ENCODE measurements at places on chromosomes 4 and X.

DNA sequence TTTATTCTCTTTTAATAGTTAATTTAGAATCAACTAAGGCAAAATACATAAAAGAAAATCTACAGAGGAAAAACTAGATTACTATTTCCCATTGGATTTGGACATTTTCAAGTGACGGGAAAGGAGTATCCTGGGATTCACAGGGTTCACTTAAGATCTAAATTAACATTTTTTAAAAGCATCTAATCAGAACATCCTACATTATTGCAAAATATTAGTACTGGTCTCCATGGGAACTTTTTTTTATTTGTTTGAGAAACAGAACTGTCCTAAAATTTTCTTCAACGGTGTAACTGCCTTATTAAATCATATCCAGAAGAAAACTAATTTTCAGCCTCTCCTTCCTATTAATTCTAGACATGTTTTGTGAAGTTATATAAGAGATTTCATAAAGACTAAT is 69.7 kb downstream of the METTL14 start:
- no peak for DNase-seq

- peak; percentile 80 for DNase-seq
Observed at GRCh38 chr4:127400731-127401346, 231.9 kb upstream of the INTU start.

DNA sequence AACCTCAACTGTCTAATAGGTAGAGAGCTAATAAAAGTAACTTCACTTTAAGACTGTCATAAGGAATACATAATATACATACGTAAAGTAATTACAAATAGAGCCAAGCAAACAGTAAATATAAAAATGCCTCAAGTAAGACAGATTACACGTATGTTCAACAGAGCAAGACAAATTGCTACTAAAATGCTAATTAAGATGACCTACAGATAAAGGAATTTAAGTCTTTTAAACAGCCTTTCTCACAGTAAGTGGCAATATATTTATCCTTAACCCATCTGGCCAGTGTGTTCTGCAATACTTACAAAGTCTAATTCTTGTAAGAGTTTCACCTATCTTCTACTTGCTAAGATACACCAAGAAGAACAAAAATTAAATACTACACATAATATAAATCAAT is 12.7 kb downstream of the G3BP2 start:
- DNase-seq = no peak

DNA sequence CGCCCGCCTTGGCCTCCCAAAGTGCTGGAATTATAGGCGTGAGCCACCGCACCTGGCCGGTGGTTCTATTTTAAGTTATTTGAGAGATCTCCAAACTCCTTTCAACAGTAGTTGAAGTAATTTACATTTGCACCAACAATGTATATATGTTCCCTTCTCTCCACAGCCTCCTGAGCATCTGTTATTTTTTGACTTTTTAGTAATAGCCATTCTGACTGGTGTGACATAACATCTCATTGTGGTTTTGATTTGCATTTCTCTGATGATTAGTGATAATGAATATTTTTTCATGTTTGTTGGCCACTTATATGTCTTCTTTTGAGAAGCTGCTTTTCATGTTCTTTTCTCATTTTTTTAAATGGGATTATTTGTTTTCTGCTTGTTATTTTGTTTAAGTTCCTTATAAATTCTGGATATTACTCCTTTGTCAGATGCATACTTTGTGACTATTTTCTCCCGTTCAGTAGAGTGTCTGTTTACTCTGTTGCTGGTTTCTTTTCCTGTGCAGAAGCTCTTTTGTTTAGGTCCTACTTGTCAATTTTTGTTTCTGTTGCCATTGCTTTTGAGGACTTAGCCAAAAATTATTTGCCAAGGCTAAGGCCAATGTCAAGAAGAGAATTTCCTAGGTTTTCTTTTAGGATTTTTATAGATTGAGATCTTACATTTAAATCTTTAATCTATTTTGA is 213.2 kb downstream of the ARHGAP24 start:
- DNase-seq = no peak

- no peak for DNase-seq
Observed at GRCh38 chr4:95105983-95106382, 348.2 kb downstream of the BMPR1B start.

GRCh38 chrX:74506317-74507115 is 85.2 kb downstream of the SLC16A2 start:
- DNase-seq = no peak

DNA sequence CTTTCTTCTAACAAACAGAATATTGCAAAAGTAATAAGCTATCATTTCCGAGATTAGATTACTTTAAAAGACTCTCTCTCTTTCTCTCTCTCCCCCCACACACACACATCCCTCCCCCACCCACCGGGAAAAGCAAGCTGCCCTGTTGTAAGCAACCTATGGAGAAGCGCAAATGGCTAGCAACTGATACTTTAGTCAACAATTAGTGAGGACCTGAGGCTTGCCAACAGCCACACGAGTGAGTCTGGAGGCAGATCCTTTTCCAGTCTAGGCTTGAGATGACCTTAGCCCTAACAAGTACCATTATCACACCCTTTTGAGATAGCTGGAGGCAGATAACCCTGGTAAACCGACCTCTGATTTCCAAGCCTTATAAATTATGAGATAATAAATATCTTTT is 19.7 kb upstream of the ADGRL3 start:
- no peak for DNase-seq

DNA sequence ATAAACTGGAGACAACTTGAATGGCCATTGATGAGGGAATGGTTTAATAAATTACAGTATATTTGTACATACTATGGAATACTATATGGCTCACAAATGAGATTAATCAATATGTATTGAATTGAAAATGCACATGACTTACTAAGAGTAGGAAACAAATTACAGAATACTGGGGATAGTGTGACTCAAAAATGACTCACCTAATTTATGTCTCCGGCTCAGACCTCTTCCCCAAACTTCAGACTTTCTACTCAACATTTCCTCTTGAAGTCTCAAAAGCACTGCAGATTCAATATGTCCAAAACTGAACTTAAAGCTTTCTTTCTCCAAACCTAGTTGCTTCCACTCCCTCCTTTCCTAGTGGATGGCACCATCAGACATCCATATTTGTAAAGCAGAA is 28.8 kb upstream of the GRIA3 start:
- peak; percentile 27 for DNase-seq

- no peak for DNase-seq
Observed at GRCh38 chrX:16136080-16136479, 12.7 kb downstream of the GRPR start.

GRCh38 chr4:71367546-71367945 is 28.7 kb downstream of the SLC4A4 start:
- DNase-seq = no peak

DNA sequence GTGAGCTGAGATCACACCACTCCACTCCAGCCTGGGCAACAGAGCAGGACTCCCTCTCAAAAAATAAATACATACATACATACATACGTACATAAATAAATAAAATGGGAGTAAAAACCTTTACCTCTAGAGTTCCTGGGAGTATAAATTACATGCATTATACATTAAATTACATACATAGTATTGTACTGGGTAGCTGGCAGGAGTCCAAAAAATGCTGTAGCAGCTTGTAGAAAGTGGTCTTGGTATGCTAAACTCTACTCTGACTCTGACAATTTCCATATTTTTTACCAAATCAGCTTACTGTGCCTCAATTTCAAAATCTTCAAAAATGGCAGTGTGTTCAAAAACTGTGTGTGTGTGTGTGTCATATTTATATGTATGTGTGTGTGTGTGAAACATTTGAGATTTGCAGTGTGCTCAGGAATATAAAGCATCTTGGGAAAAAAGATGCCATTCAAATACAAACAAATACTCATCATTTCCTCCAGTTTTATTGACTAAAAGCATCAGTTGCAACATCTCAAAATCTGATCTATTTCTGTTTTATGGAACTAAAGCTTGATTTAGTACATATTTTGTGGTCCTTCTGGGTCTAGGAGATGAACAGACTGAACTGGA is 171.7 kb downstream of the SHROOM3 start:
- DNase-seq = peak; percentile 63

DNA sequence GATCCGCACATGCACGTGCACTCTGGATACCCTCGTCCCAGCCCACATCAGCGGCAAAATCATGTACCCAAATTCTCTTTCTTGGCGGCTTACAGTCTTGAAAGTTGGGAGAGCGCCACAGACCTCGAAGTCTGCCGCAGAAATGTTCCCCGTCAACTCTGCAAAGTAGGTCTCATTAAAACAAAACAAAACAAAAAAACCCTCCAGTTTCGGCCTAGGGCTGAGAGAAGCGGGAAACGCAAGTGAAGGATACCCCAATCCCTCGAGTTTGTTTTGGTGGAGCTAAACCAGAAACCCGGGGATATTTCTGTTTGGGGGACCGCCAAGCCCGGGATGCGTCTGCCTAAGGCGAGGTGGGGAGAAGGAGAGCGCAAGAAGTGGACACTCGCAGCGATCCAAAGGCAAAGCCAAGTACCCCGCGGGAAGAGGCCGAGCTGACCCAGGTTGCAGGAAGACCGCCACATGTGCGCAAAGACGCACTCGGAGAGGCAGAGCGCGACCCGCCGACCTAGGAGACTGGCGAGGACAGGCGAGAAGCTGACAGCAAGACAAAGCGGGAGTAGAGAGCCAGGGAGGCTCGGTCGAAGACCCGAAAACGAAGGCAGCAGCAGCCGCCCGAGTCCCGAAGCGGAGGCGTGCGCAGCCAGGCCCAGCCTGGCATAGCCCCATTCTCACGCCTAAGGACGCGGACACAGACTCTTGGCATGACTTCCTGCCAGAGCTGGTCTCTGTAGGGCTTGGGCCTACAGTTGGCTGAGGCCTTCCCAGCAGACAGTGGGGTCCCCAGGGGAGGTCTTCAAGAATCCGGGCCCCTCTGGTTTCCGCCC is 49.6 kb upstream of the BCOR start:
- no peak for DNase-seq

DNA sequence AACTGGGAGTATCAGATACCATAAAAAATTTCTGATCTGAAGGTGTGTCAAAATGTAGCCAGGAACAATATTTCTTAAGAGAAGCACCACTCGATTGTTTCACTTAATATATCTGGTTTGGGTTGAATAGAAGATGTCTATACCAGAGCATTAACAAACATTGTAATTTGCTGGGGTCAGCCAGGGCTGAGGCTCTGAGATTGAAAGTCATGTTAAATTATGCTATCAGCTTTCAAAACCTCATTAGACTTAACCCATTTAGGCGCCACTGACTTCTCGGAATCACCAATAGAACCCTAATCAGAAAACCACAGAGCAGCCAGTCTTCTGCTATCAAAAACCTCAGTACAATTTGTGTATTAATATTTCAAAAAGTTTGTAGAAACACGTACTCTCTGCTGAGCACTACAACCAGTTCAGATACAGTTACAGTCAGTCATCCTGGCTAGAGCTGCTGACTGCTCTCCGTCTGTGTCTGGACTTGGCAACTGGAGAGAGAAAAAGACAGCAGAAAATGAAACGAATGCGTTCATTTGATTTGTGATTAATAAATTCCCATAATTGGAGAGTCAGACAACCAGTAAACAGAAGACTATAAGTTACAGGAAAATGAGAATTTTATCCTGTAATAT is 848.6 kb upstream of the PABPC4L start:
- DNase-seq = no peak

GRCh38 chrX:112536544-112536943 is 143.2 kb downstream of the LHFPL1 start:
- peak; percentile 18 for DNase-seq

DNA sequence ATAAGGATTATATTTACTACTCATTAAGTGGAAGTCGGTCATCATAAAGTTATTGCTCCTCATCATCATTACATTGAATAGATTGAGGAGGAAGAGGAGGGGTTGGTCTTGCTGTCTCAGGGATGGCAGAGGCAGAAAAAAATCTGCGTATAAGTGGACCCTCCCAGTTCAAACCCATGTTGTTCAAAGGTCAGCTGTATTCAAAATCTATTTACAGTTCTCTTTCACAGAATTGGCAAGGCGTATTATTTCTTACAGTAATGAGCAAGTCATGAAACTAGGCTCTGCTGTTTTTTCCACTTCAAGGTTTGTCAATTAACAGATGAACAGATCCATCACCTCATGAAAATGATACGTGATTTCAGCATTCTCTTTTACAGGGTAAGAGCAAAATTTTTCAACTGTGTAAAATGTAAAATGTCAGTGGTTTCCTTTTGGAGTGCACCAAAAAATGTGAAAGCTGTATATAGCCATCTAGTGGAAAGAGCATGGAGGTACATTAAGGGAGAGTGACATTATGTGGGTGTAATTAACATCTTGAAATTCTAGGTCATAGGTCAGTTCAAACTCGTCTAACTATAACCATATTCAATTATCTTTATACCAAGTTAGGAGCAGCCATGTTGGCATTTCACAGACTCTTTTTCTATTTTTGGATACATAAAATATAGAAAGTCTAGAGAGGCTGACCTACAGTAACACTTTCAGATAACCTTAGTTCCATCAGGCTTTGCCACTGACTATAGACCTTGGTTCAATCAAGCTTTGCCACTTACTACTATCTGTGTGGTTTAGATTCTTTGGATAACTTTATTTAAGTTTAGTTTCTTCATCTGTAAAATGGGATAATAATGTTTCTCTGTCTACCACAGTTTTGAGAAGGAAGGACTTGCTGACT is 30.1 kb downstream of the NEIL3 start:
- peak; percentile 52 for DNase-seq

- no peak for DNase-seq
Observed at GRCh38 chr4:91298156-91298700, 1005.5 kb upstream of the GRID2 start.

GRCh38 chr4:101283434-101283833 is 63.9 kb downstream of the PPP3CA start:
- DNase-seq = no peak

DNA sequence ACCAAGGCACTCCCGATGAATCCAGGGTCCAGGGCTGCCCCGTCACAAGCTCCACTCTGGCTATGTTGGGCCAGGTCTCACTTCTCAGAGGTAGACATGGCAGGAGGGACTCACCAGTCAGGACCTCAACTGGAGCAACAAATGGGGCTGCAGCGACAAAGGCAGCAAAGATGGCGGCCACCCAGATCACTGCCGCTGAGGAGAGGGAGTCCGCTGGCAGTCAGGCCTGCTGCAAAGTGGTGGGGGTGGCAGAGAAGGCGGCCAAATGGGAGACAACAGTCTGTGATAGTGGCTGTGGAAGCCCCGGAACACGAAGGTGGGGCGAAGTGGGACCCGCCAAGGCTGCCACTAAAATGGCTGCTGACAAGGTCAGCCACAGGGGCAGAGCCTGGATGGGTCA is 143.3 kb upstream of the RADX start:
- DNase-seq = no peak

GRCh38 chr4:156933633-156934258 is 37.9 kb downstream of the PDGFC start:
- DNase-seq = peak; percentile 91

- DNase-seq = no peak
Observed at GRCh38 chrX:152847281-152847680, 16.4 kb downstream of the NSDHL start.

DNA sequence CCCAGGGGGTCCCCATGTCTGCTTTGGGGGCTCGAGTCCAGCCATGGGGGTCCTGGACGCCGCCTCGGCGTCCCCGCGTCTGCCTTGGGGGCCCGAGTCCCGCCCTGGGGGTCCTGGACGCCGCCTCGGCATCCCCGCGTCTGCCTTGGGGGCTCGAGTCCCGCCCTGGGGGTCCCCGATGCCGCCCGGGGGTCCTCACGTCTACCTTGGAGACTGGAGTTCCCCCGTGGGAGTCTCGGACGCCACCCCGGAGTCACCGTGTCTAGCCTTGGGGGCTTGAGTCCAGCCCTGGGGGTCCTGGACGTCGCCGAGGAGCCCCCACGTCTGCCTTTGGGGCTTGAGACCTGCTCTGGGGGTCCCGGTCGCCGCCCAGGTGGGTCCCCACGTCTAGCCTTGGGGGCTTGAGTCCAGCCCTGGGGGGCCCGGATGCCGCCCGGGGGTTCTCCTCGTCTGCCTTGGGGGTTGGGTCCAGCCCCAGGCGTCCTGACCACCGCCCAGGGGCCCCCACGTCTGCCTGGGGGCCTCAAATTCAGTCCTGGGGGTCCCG is 1.1 kb upstream of the GTPBP6 start:
- no peak for DNase-seq

Measured in fibroblast of skin of abdomen (primary cell).